ENCODE measurements at places on chromosomes 11 and 22.

DNA sequence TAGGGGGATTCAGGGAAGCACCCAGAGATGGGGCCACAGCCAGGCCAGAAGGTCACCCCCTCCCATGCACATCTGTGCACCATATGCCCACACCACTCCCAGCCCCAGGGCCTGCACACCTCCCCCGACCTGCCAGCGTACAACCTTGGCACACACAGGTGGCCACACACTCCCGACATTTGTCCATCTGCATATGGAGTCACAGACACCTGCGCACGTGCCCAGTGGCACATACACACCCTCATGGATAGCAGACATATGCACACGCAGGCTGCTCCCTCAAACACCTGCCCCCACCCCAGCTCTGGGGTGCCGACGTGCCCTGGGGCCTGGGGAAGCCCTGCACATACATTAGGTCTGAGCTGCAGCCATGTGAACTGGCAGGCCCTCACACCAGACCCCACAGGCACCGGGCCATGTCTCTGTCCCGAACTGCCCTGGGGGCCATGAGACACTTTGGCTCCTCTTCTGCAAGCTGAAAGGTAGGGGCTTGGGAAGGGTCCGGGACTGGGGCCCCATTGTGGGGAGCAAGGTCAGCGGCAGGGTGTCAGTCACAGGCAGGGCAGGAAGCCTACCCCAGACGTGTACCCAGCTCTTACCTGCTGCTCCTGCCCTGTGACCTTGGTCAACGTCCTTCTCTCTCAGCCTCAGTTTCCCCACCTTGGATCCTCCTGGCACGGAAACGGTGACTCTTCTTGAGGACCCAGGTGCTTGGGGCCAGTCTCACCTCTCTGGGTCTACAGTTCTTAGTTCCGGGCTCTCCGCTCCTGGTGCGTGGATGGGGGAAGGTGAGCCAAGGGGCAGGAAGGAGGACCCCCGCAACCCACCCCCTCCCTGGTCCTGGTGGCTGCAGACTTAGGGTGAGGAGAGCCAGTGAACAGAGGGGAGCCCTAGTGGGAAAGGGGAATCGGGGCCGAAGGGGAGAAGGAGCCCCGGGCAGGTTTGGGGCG, 579 bp upstream of the CABP7 start:
- no peak for DNase-seq

DNA sequence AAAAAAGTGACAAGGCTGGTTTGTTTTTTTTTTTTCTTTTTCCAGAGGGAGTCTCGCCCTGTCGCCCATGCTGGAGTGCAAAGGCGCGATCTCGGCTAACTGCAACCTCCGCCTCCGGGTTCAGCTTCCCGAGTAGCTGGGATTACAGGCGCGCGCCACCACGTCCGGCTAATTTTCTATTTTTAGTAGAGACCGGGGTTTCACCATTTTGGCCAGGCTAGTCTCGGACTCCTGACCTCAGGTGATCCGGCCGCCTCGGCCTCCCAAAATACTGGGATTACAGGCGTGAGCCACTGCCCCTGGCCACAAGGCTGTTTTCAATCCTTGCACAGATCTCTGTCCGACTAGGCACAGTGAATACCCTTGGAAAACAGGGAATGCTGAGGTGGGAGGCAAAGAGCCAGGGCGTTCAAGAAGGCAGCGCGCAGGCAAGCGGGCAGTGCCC, 566 bp downstream of the ATP6V1E1 start:
- no peak for DNase-seq

- DNase-seq = no peak
Measured at GRCh38 chr22:23816156-23816976, 22.4 kb downstream of the DERL3 start.

- DNase-seq = no peak
Measured at GRCh38 chr11:76234021-76234415, 27.7 kb upstream of the WNT11 start.

GRCh38 chr22:20432244-20432686, 5.4 kb downstream of the SCARF2 start:
- DNase-seq = no peak

DNA sequence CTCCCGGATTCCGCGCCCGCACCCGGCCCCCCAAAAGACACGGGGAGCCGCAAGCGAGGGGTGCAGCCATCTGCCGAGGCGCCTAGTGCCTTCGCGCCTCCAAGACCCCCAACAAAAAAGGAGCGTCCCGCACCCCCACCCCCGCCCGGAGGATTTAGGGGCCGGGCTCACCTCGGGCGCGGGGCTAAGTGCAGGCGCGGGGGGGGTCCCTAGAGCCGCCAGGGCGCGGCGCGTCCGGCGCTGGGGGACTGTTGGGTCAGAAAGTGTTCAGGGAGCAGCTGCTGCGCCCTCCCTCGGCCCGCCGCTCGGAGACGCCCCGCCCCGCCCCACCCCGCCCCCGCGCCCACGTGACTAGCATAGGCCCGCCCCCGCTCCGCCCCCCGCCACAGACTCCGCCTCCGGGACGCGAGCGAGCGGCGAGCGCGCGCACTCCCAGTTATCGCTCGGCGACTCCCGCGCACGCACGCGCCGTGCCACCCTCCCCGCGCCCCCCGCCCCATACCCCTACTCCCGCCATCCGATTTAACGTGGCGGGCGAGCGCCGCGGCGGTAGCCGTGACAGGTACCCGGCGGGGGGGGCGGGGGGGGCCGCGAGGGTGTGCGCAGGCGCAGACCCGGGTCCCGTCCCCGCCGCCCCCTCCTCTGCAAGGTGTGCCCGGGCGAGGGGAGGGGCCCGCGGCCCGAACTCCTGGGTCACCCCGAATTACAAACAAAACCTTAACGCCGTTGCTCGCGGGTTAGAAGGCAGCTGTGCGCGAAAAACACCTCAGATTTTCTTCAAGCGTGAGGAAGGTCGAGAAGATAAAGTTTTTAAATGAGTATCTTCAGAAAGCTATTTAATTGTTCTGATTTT, 56.2 kb downstream of the KCNJ4 start:
- DNase-seq = peak; percentile 51

DNA sequence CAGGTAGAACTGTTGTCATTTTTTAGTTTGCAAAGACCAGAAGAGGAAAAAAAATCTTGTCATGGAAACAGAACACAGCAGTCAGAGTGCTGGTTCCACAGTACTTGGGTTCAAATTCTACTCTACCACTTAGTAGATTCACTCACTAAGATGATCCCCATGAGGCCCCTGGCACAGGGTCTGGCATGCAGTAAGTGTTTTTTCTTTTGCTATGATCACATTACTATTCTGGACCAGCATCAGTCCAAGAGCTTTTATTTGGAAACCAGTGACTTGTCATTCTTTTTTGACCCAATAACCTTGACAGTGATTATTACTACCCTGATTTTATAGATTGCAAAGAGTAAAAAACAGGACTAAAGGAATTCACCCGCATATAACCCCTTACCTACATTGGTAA, 4.1 kb downstream of the EEF1G start:
- DNase-seq = no peak

DNA sequence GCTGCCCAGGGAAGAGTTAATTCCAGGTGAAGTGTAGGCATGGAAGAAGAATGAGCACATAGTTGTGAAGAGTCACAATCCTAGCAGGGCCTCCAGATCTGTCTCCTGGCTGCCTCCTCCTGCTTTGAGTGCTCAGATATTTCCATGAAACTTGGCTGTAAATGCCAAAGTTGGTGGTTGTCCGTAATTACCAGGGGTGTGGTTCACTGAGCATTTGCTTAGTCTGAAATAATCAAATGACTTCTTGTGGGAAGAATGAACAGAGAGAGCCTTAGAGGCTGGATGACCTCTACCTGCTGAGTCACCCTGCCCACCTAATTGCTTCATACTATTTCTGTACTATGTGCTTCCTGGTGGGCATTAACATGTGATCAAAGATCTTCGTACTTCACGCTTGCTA, 50.9 kb downstream of the APIP start:
- no peak for DNase-seq

DNA sequence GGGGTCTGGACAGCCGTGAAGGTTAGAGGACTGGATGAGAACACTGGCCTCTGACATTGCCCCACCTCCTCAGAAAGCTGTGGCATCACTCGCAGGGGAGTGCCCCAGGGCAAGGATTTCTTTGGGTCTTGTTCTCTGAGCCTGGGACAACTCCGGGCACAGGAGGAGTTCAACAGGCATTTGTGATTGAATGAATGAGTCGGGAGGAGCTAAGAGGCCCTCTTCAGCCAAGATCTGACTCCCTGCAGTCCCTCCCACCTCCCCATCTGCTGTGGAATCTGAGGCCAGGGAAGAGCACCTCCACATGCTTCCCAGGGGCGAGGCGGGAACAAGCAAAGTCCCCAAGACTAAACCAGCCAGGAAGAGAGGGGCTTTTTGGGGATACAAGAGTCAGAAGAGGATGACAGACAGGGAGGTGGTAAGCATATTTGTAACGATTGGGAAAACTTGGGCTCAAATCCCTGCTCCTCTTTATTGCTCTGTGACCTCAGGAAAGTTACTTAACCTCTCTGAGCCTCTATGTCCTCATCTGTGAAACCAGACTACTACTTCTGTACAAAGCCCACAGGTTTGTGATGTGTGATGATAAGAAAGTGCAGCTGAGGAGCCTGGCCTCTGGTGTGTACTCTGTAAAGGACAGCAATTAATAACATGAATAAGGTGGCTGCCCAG, 6.4 kb downstream of the TP53I11 start:
- no peak for DNase-seq
